AG09319 (cell line): ENCODE measurements at places on chromosomes 13 and 19.

- no peak for DNase-seq
Measured at GRCh38 chr13:67303661-67304333, 73.7 kb upstream of the PCDH9 start.

DNA sequence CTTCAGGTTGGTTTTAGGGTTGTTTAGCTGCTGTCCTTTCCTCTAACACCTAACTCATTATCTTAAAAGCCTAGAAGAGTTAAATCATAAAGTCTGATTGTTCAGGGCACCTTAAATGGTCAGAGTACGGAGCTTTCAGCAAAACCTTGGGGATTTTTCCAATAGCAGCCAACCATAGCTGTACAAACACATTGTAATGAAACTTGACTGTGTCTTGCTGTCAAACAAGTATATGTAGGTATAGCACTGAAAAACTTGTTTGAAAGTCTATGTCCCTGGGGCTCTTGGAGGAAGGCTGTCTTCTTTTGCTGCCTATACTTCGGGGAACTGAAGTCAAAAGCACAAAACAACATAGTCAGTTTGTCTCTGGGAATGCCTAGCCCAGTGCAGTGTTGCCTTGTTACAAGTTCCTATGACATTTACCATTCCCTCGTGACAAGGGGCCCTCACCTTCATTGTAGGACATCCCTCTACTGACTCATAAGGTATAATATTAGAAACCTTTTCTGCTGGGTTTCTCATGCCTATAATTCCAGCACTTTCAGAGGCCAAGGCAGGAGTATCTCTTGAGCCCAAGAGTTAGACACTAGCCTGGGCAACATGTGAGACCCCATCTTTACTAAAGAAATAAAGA is 474.5 kb upstream of the NBEA start:
- DNase-seq = no peak

GRCh38 chr13:45925151-45925550 is 73.6 kb upstream of the SIAH3 start:
- no peak for DNase-seq

GRCh38 chr13:60066226-60066625 is 97.5 kb downstream of the DIAPH3 start:
- DNase-seq = no peak

GRCh38 chr13:22698467-22698866 is 482.3 kb upstream of the SGCG start:
- no peak for DNase-seq

DNA sequence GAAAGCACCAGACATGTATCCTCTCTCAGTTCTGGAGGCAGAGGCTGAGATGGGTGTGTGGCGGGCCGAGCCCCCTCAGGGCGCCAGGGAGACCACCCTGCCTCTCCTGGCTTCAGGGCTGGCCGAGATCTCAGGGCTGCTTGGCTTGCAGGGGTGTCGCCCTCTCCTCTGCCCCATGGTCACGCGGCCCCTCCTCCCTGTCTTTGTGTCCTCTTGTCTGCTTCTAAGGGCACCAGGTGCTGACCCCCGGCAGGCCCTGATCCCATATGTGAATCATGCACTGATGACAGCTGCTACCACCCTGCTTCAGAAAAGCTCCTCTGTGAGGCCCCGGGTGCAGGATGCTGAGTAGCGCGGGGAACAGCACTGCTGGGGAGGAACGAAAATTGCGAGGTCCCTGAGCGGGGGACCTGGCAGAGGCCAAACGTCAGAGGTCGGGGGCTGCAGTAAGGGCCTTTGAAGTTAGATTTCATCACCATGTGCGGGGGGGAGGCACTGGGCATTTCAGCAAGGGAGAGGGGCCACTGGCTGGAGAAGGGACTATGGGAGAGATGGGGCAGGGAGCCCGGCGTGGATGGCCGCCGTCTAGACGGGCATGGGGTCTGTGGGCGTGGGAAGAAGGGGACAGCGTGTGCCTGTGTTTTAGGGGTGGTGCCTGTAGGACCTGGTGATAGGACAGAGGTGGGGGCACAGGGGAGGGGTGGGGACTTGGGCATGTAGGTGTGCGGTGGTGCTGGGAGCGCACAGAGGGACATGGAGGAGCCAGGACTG is 125.2 kb downstream of the KDM4B start:
- DNase-seq = no peak

DNA sequence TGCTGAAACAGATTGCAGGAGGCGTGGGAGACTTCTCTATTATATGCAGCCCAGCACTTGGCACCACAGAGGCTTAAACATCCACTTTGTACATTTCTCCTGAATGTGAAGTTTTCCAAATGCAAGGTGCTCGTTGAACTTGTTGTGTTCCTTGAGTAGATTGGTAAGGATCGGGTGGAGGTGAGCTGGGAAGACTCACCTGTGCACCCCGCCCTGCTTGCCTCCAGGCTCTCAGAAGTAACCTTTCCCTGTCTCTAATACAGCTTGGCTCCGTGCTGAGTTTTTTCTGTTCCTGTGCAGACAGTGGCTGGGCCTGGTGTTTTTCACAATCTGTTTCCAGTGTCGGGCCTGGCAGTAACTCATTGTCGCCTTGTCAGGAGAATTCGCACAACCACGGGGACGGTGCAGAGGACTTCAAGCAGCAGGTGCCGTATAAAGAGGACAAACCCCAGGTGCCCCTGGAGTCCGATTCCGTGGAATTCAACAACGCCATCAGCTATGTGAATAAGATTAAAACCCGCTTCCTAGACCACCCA is 12.3 kb downstream of the SIN3B start:
- DNase-seq = no peak

DNA sequence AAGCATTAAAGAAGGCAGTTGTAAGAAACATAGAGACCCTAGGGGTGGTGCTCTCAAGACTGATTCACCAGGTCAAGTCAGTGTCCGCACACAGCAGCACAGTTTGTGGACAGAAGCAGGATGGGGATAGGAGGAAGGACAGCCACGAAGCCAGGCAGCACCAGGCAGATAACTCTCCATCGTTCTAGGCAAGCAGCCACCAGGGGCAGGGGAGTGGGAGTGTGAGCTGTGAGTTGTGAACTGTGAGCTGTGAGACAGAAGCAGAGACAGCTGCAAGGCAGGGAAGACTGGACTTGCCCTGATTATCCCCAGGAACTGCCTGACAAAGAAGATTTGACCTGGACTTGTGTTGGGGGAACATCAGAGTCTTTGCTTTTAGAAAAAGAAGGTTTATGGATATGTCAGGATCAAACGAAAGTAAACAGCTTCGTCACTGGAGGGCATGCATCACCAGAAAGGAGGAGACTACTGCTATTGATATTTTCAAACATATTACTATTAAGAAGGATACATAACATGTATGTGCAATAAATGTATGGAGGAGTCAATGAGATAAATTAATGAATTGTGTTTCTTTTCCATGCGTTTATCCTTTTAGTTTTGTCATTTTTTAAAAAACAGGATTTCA is 286.1 kb downstream of the IRS2 start:
- no peak for DNase-seq

DNA sequence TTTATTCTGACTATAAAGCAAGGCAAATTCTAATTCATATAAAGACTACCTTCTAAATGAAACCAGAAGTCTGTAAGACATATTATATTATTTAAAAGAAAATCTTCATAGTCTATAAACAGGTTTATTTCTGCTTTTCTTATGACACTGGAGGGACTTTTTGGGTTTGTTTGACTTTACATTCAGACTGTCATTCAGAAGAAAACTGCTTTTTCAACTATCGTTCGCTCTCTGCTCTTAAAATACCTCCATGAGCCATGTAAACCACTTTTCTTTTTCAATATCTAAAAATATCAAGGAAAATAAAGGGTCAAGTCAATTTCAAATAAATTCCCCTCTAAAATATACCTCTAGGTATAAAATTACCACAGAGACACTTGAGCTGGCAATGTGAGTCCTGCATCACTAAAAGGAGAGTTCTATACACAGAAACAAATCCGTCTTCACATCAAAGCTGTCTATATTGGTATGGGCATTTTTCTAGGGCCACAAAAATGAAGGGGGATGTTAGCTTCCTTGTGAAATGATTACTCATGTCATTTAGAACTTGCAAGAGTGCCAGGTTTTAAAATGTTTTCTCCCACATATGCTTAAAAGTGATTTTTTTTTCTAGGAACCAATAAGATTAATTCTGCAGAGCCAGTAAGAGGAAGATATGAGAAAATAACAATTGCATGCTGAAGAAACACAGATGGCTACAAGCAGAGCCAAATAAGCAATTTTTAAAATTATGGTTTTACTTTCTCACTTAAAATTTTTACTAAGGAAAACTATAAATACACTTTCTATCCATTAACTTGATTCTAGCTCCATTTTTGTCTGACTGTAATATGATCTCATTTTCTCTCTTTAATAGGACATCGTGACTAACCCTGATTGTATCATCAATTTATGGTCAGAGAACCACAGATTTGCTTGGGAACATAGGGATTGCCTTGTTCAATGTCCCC is 181.8 kb downstream of the TBC1D4 start:
- DNase-seq = no peak

- DNase-seq = no peak
Measured at GRCh38 chr19:38319421-38320258, at the start of gene KCNK6. Gene KCNK6 (plus strand): TSS chr19:38319845. CDS start chr19:38319951, 106 bp downstream.

GRCh38 chr19:45558399-45558878 is 26.2 kb downstream of the OPA3 start:
- DNase-seq = no peak

DNA sequence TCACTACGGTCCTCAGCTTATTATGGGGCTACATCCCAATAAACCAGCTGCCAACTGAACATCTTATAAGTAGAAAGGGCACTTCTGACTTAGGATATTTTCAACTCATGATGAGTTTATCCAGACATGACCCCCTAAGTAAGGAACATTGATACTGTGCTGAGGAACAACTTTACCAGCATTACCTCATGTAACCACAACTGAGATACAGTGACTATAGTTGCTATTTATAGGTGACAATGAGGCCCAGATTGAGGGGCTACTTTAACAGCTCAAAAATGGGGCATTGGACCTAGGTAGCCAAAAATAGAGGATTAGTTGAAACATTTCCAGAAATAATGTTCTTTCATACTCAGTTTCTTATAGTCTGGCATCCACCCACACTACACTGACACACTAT is 26.8 kb downstream of the SKA3 start:
- DNase-seq = no peak

DNA sequence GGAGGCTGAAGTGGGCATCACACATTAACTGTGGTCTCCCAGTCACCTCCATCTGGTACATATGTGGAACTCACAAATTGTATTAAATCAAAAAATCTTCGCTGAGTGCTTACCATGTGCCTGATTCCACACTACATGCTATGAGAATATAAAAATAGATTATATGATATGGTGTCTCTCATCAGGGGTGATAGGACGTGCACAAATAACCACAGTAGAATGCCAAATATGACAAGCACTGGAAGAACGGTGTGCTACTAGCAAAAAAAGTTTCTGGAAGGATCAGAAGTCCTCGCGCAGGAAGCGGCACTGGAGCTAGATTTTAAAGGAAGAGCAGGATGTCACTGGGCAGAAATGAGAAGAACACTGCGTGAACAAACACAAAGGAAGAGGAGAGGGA is 62.3 kb downstream of the TBC1D4 start:
- DNase-seq = no peak

DNA sequence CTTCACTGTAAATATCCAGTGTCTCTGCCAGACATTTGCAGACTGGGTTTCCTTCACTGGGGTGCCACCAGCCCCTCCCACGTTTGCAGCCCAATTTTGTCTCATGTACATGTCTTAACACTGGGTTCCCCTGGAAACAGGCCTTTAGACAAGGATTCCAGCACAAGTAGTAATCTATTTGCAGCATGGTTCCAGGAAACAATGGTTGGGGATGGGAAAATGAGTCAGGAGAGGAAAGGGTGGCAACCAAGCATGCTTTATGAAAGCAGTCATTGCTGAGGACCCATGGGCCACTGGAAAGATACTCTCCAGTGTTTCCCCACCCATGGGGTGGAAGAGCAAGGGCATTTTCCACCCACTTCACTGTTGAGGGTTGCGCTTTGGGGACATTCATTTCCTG is 53.6 kb upstream of the FARP1 start:
- no peak for DNase-seq

DNA sequence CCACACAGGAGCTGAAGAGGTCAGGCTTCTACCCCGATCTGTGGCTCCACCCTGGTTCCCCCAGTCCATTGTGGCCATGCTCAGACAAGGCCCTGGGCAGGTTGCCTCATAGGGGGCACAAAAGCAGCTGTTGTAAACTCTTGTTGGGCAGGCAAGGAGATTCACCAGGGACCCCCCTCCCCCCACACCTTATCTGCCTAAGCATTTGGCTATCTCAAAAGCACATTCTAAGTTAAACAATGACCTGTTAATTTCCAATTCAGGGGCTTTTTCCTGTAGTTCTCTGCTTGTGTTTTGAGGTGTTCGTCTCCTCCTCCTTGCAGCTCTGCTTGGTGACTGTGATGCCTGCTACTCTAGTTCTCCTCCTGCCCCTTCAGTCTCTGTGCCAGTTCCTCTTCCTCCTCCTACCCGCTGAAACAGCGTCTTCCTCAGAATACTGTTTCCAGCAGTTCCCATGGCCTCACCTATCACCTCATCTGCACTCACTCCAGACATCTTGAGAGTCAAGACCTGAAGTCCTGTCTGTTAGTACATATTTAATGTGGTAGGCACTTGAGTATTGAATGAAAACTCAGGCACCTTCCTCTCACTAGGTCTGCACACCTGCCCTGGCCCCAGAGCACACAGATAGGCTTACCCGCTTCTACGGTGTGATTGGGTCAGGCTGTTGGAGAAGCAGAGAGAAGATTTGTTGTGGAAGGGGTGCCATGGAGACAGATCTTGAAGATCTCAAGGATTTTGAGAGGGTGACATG is 31.7 kb downstream of the SPATA13 start:
- no peak for DNase-seq

DNA sequence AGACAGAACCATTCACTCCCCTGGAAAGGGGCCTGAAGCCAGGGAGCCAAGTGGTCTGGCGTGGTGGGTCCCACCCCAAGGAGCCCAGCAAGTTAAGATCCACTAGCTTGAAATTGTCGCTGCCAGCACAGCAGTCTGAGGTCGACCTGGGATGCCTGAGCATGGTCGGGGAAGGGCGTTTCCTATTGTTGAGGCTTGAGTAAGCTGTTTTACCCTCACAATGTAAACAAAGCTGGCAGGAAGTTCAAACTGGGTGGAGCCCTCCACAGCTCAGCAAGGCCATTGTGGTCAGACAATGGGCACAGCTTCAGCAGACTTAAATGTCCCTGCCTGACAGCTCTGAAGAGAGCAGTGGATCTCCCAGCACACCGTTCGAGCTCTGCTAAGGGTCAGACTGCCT is 195.6 kb upstream of the DACH1 start:
- no peak for DNase-seq

- no peak for DNase-seq
Measured at GRCh38 chr19:34308381-34309367, 54.3 kb downstream of the GARRE1 start.

GRCh38 chr19:5264453-5264852 is 76.2 kb downstream of the PTPRS start:
- DNase-seq = no peak

- DNase-seq = no peak
Measured at GRCh38 chr19:43622070-43622469, 2.6 kb upstream of the ZNF428 start.
